ENCODE measurements at places on chromosomes 1 and 21.

GRCh38 chr1:98003442-98003841, 82.6 kb upstream of the DPYD start:
- no peak for DNase-seq

GRCh38 chr1:15210651-15211375, 36.2 kb upstream of the FHAD1 start:
- DNase-seq: no peak

DNA sequence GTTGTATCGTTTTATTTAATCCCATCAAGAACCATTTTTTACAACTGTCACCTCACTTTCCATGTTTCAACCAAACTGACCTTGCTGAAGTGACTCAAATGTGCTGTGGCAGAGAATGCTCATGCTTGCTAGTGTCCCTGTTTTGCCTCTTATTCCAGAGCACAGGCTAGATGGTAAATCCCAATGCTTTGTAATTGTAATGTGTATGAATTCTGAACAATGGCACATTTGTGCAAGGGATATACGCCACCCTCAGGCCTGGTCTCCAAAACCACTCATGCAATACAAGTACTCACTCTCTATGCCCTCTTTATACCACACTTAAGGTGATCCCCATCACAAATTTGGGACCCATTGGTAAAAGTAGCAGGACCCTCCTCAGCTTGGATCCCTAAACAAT, 313.6 kb downstream of the HHIPL2 start:
- no peak for DNase-seq

DNA sequence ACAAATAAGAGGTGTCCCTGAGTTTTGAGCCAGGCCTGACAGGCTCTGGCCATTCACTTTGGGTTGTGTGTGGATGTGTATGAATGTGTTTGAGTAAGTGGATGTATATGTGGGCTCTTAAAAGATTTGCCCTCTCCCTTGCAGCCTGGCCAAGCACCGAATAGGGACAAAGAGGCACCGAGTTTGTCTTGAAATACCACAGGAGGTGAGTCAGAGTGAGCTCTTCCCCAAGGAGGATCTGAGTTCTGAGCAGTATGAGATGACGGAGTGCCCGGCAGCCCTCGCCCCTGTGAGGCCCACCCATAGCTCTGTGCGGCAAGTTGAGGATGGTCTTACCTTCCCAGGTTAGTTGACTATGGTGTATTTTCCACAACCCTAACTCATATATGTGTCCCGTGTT, 19.0 kb downstream of the KDM4A start:
- DNase-seq: peak; percentile 71

DNA sequence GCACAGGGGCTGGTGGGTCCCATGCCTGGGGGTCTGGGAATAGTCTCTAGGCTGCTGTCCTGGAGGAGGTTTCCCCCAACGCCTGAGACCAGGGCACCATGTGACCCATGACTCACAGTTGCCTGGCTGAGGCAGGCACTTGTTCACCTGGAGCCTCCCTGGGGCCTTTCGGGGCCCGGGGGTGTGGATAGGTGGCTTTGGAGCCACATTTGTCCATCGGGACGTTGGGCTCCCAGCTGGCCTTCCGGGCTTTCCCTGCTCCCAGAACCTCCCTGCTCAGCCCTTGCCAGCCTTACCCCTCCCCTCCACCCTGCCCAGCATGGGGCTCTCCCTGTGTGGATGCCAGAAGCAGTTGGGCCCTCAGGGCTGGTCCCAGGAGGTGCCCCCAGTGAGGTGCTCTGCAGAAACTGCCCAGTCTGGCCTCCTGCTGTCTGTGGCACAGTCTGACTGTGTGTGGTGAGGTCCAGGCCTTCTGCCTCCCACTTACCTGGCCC, 14.2 kb downstream of the COL6A1 start:
- DNase-seq: no peak

DNA sequence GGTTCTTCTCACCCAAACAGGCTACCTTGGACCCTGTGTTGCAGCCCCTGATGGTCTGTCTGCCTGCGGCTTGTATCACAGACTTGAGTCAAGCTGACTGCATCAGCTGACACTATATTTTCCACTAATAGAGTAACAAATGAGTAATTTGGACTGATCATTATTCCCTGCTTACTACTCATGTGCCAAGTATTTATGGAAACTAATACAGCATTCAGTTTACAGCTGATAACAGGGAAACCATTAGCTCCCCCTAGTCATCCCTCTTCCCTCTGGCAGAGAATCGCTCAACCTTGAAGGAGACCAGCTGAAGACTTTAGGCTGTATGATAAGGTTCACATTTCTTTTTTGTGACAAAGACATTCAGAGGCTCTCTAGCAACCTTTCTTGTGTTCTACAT, 116.6 kb upstream of the SYT6 start:
- no peak for DNase-seq

DNA sequence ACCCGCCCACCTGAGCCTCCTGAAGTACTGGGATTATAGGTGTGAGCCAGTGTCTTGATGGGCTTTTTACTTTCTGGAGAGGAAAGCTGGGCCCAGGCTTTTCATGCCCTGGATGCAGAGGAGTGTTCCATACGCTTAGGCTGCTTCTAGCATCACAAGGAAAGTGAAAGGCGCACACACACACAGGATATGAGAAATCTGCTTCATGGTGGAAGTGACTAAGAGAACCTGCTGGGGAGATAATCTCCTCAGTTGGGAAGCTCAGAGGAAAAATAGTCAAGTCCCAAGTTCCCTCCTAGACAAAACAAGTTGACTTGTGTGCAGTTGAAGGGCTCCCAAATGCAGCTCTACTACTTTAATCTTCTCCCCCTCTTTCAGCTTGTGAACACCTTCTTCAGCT, 2.2 kb downstream of the NUDC start:
- peak; percentile 46 for DNase-seq

DNA sequence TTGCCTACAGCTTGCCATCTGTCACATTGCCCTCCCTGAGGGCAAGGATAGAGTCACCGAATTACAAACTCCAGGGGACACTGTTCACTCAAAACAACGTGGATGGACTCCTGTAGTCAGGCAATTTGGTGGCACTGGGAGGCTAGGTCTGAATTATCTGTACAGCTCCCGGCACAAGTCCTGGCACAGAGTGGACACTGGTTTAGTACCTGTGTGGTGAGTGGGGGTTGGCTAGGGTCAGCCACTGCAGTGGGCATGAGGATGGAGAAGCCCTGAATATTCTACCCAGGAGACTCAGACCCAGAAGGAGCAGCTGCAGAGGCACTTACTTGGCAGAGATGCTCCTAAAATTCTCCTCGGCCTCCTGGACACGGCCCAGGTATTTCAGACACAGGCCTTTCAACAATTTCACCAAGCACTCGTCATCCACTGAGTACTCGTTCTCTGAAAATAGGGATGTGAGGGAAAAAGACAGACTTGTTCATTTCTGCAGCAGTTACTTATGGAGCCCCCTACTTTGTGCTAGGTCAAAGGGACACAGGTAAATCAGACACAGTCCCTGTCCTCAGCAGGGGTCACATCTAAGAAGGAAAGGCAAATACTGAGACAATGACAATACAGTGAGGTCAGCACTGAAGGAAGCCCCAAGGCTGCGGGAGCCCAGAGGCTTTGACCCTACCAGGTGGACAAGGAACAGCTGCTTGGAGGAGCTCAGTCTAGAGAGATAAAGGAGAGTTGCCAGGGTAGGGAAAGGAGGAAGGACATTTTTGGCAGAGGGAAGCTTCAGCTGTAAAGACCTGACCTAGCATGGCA, 40.5 kb downstream of the TTC39A start:
- no peak for DNase-seq

GRCh38 chr1:27638805-27639204, 3.8 kb upstream of the FGR start:
- no peak for DNase-seq

DNA sequence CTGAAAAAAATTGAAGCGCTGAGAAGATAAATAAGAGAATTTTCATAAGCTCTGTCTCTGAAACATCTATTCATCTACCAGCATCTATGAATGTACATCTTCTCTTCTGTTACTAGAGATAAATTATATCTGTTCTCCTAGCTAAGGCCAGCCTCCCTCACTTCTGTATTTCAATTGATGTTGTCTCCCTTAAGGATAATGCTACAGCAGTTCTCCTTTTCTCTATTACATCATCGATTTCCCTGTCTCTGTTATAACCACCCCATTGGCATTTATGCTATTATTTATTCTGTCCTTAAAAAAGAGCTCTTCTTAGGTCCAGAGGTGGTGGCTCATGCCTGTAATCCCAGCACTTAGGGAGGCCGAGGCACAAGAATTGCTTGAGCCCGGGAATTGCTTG, 42.9 kb upstream of the TMCO2 start:
- no peak for DNase-seq

Data from epithelial cell of esophagus (primary cell).